ENCODE measurements at places on chromosomes 13 and 19.
A peak's percentile ranks its signal among the peaks of the same experiment; 100 is the strongest.

DNA sequence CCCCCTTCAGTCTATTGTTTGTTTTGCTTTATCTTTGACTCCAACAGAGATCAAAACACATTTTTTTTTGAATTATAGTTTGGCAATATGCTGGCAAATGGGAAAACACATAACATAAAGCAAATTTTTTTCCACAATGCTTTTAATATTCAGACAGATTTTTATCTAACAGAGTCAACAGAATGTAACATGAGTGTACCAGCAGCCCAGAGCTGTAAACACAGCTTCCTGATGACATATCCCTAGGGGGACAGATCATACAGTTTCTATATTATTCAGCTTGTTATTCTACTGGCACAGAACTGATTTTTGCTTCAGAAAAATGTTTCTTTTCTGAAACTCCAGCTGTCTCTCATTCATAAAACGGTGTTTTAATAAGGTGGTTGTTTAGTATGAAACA is 168.8 kb downstream of the OLFM4 start:
- DNase-seq, result no peak

DNA sequence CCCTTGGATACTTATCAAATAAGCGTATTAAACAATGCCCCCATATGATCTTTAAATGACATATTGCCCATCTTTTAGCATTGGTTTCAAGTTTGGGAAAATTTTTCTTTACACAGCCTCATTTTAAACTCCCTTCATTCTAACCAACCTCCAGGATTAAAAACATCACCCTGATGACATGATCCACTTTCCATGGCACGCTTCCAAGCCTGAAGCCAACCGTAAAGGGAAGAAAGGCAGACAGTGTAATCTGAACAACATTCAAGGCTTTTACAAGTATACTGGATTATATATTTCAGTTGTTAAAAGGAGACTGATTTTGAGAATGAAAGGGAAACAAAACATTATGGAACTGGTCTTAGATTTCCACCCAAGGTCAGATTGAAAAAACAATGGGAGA is 1721.9 kb downstream of the OLFM4 start:
- peak; percentile 1 for DNase-seq

GRCh38 chr13:104140552-104140951 is 1074.3 kb upstream of the SLC10A2 start:
- DNase-seq, result no peak

GRCh38 chr13:40344270-40345148 is 321.9 kb downstream of the FOXO1 start:
- peak; percentile 14 for DNase-seq

- DNase-seq, result no peak
These were observed 25.6 kb upstream of the NDFIP2 start for GRCh38 chr13:79455331-79455730.

DNA sequence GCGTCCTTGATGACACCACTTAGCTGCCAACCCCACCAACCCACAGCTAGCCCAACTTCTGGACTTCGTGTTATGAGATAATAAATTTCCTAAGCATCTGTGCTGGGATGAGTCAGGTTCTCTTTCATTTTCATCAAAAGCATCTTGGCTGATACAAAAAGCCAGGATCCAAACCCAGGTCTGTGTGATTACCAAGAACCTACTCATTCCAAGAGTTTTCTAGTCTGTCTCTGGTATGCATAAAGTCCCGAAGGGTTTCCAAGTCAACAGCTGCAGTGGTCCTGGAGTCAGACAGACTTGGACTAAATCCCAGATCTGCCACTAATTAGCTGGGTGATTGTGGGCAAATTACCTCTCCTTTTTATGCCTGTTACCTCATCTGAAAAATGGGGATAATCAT is 55.5 kb upstream of the SERP2 start:
- DNase-seq, result no peak

DNA sequence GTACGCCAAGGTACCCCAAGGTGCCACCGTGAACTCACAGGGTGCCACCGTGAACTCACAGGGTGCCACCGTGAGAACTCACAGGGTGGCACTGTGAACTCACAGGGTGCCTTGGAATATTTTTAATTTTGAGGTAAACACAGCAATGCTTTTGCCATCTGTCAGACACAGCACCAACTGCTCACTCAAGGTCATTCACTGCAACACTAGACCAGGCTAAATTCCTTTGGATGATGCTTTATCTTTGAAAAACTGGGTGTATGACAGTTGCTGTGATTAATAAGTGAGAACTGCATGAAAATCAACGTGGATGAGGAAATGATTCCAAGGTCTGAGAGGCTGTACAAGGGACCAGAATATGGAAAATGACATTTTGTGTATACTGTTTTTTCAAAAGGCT is 18.9 kb downstream of the SAFB2 start:
- no peak for DNase-seq

DNA sequence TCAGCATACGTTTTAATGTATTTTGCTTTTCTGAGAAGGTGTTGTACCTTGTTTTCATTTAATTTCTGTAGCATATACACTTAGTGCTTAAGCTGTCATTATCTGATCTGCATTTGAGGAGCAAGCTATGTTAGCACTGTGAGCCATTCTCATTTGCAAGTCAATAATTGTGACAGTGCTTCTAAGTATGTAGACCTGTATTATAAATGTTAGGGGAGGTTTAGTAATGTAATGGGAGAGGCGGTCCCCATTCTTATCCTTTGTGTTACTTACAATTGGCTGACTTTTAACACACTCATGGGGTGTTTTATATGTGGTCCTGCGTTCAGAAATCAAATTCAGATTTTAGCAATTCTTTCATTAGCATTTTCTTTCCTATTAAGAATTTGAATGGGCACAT is 90.2 kb downstream of the GPC6 start:
- DNase-seq, result no peak

DNA sequence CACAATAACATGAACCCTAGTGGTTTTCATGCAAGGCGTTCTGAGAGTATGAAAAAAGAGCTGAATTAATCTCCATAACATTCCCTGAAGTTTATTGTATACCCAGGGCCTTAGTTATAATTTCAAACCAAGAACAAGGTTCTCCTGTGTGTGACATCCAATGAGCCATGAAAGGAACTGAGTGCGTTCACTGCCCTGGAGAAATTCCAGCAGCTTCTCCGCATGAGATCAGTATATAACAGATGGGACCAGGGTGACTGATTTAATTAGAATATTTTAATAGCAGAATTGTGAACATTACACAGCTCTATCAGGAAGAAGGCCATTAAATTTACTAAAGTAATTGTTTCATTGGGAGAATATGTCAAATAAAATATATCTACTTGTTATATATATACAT is 1190.5 kb upstream of the SLC10A2 start:
- DNase-seq, result no peak

DNA sequence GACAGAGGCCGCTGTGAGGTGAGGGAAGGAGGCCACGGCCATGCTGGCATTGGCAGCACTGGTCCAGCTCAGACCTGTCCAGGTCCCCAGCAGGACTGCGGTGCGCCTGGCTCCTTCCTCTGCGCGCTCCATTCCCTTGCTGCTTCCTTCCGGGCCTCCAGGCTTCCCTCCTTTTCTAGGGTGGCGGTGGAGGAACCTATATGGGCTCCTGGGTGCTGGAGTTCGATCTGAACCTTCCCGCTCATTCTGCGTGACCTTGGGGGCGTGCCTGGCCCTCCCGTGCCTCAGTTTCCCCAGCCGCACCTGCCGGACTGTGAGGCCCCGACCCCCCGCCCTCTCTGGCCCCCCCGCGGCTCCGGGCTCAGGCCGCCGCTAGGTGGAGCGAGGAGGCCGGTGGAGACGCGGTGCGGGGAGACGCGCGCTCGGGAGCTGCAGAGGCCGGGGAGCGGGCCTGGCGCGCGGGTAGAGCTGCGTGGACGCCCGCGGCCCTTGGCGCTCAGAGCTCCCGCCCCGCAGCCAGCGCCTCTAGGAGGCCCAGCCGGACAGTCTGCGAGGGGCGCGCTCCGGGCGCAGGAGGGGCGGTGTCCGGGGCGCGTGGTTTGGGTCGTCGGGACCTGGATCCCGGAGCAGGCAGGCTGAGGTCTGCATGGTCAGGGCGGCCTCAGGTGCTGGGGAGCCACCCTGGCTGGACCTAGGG is 29.9 kb downstream of the EFNA2 start:
- DNase-seq, result peak; percentile 37

- peak; percentile 5 for DNase-seq
These were observed 86.1 kb downstream of the FRY start for GRCh38 chr13:32117701-32118100.

DNA sequence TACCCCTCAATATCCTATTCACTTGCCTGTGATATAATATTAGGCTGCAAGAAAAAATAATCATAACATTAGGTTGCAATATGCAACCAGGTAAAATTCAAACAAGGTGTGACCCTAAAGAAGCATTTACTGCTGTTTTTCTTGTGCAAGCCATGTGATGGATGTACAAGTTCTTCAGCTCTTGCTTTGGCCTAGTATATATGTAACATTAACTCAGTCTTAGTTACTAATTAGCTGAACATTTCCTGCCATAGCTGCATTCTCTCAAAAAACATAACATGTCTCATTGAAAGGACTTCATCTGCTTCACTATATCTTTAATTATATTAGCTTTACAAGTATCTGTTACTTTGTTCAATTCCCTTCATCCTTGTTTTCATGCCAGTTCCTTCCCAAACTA is 406.8 kb upstream of the HTR2A start:
- DNase-seq, result no peak

DNA sequence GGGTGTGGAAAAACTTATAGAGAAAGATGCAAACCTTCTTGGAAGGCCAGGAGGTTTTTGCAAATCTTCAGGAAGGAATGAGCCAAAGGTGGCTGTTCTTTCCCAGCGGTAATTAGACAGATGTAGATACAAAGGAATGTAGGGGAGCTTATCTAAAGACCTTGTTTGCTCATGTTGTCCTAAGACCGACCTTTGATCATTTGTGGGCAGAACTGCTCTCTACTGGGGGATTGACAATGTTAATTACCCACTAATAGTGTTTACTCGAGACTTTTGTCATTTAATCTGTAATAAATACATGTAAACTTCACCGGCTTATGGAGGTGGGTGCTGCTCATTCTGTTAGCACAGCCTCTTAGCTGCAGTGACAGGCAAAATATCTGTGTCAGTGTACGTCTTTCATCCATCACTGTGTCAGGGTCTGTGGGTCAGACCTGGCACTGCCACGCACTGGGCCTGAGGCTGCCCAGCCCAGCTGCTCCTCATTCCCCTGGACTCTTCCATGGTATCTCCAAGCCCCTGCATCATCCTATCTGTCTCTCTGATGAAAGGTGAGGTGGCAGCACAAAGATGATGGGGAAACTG is 68.3 kb downstream of the ZNF431 start:
- no peak for DNase-seq

GRCh38 chr19:45767881-45768654 is 984 bp downstream of the SIX5 start:
- DNase-seq, result peak; percentile 78

DNA sequence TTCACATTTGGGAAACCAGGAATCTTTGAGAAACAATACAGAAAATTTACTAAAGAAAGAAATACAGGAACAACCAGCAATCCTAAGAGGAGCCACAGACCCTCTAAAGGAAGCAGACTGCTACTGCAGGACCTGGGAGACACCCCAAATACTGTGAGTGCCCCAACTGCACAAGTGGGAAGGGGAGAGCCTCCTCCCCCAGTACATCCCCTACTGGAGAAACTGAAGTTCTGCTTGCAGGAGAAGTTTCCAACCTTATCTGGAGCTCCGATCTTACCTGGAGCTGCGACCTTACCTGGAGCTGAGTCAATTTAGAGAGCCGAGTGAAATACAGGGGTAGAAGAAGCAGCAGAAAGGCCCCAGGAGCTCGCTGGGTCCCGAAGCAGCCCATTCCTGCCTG is 236.4 kb upstream of the SPRY2 start:
- DNase-seq, result no peak

DNA sequence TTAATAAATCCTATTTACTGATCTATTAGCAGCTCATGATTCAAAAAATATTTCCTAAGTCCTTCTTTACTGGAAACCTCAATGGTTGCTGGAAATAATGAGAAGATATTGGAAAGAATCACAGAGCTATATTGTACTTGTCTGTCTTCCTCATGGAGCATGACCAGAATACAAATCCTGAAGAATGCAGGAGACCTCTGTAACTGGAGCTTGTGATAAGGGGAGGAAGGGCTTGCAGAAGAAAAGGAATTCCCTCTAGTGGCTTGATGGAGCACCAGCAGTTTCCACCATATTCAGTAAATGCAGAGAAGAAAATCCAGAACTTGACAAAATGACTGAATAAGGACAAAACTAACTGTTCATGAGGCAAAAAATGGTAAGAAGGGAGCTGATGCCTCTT is 1333.1 kb downstream of the EFNB2 start:
- DNase-seq, result peak; percentile 19

GRCh38 chr19:55490478-55491432 is 2.5 kb downstream of the SSC5D start:
- no peak for DNase-seq

DNA sequence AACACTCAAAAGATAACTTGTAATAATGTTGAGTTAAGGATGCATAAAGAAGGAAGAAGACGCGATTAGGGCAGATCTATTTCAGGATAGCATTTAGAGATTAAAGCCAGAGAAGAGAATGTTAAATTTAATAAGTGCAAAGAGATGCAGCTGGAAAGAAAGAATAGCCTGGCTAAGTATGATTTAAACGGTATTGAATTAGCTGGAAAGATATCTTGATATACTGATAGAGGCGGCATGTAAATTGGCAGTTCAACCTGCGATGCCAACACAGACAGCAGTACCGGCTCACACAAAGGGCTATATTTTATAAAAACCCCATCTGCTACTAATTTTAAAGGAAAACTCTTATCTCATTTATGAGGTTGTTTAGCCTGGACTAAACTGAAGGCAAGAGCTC is 121.4 kb downstream of the ENOX1 start:
- no peak for DNase-seq

DNA sequence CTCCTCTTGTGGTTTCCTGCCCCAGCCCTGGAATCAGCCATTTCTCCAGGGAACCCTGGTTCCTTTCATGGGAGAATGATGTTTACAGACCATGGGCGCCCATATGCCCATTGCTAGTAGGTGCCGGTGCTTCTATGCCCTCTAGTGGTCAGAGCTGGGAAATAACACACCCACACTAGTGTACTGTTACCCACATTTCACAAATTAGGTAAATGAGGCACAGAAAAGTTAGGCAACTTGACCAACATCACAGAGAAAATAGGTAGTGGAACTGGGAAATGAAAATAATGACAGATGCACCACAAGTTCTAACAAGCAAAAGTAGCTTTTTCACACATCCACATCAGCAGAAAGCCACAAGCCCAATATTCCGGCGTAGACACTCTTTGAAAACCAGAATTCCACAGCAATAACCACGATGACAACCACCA is 1.3 kb upstream of the CEACAM3 start:
- peak; percentile 23 for DNase-seq

- DNase-seq, result peak; percentile 59
These were observed 1707.6 kb upstream of the SLC10A2 start for GRCh38 chr13:104773775-104774174.

DNA sequence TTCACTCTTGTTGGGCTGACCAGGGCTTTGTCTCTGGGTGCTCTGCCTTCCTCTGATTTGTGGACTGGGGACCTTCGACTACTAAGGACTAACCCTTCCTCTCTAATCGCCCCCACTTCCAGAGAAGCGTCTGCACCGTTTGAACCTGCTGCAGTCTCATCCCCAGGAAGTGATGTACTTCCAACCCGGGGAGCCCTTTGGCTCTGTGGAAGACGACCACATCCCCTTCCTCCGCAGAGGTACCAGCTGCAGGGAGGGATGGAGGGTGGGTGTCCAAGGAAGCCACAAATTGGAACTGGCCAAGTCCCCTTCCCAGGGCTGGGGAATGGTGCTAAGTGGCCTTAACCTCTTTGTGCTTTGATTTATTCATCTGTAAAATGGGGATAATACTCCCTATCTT is 9.2 kb downstream of the QPCTL start:
- no peak for DNase-seq

Measured in Caki2 (cell line).